Activated T-cell treated with anti-CD3 and anti-CD28 coated beads, Interleukin-2, amount 50 U/mL, for 72 hours (primary cell): ENCODE measurements at places on chromosomes 7 and 10. TPM values are rescaled to one million over a fixed set of nuclear protein-coding genes. Genes with fewer than 3 reads are reported as not detected.
A peak's percentile ranks its signal among the peaks of the same experiment; 100 is the strongest.

DNA sequence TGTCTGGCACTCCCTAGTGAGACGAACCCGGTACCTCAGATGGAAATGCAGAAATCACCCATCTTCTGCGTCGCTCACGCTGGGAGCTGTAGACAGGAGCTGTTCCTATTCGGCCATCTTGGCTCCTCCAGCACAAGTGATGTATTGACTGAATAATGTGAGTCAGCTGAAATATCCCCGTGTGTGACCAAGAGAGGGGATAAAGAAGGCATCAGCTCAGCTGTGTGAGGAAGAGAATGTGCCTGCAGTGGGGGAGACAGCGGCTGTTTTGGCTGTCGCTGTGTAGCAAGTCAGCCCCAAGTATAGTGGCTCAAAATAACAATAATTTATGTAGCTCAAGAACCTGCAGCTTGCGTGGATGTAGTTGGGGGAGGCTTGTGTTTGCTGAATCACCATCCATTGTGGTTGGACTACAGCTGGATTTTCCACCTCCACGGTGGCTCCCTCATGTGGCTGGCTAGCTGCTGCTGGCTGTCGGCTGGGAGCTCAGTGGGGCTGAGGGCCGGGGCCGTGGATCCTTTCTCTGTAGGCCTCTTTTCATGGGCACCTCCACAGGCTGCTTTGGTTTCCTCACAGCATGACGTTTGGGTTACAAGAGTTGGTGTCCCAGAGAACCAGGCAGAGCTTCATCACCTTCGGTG is 434.5 kb downstream of the CCSER2 start:
- H3K36me3 ChIP-seq = no peaks in the 10 kb centered on the region
- no peak for DNase-seq
- no peak overlapping the region for H3K4me3 ChIP-seq
- no peaks in the 10 kb centered on the region for H3K27me3 ChIP-seq

The TWIST1 gene
- total RNA-seq = 0.48 TPM

GRCh38 chr7:85708221-85708620 is 521.4 kb upstream of the SEMA3D start:
- DNase-seq = no peak
- H3K4me3 ChIP-seq = no peak overlapping the region
- H3K36me3 ChIP-seq = no peaks in the 10 kb centered on the region
- H3K4me1 ChIP-seq = no peaks in the 10 kb centered on the region

The HOXA4 gene
- total RNA-seq = 0.79 TPM

The MUC3A gene
- not detected for total RNA-seq

DNA sequence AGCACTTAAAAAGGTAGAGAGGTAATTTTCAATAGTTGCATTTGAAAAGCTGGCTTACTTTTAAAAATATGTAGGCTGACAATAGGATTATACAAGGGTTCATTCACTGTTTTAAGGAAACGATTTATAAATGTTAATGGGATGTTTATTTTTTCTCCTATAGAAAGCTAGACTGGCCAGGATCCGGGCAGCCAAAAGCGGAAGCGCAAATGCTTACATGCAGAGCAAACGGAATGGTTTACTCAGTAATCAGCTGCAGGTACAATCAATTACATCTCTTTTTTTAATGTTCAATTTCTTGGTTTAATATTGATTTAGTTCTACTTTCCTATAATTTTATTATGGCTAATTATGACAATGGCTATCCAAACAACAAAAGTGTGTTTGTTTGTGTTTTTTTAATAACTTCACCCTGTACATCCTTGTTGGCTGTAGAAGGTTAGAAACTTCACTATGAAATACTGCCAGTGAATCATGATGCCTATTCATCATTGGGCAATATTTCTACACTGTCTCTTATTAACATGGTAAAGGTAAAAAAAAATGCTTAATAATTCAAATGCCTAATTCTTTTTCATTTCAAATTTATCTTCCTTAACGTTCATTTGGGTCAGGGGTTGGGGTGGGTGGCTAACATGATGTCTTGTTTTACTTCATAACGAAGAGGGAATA is 116.4 kb downstream of the TSPAN12 start:
- no peak overlapping the region for H3K4me3 ChIP-seq
- H3K4me1 ChIP-seq = no peaks in the 10 kb centered on the region
- no peak overlapping the region for H3K27ac ChIP-seq
- peaks cover 5% of the 10 kb centered on the region for H3K27me3 ChIP-seq
- DNase-seq = no peak

The ANKRD26 gene
- total RNA-seq = 8.2 TPM

- peak overlapping the region; percentile 86 for H3K27ac ChIP-seq
- peaks cover 24% of the 10 kb centered on the region for H3K4me1 ChIP-seq
- peaks cover 3% of the 10 kb centered on the region for H3K36me3 ChIP-seq
- DNase-seq = no peak
- peak overlapping the region; percentile 85 for H3K4me3 ChIP-seq
Observed at GRCh38 chr10:73997461-73997786, 492 bp upstream of the VCL start.

GRCh38 chr10:128221807-128222206 is 95.6 kb upstream of the MKI67 start:
- H3K4me3 ChIP-seq = no peak overlapping the region
- peaks cover 18% of the 10 kb centered on the region for H3K27me3 ChIP-seq
- H3K4me1 ChIP-seq = peaks cover 12% of the 10 kb centered on the region

DNA sequence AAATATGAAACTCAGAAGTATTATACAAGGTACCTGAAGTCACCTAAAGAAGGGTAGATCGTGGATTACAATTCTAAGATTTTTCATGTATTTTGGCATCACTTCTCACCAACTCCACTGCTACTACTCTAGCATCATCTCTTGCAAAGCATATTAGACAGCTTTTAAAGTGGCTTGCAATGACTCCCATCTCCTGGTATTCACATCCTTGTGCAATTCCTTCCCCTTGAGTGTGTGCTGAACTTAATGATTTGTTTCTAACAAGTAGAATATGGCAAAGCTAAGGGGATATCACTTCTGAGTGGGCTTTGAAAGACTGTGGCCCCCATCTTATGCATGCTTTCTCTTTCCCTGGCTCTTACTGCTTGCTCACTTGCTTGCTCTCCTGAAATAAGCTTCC is 280.2 kb downstream of the SNX13 start:
- no peak for DNase-seq
- no peak overlapping the region for H3K27ac ChIP-seq
- H3K36me3 ChIP-seq = no peaks in the 10 kb centered on the region
- no peak overlapping the region for H3K4me3 ChIP-seq

DNA sequence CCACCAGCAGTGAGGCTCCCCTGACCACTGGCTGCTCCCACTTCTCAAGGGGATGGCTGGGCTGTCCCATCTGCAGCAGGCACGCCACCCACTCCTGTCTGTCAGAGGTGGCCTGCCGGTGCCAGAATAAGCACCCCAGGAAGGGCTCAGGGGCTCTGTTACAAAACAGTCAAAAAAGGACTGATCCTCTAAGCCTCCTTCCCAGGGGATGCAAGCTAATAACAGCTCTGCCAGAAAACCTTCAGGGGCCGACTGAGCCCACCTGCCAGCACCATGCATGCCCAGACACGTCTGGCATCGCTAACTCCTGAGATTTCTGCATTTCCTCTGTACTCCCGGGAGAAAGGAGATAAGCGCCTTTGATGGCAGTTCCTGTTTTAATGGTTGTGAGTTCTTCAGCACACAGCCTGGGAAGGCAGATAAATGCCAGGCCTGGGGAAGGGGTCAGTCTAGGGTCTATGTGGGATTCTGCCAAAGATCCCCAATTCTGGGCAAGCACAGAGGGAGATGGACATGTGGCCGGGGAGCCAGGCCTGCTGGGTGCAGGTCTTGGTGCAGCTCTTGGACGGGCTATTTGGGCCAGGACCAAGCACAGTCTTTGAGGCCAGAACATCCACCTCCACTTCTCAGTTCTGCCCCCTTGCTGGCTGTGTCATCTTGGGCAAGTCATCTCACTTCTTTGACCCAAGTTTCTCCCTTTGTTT is 128.4 kb downstream of the ARHGAP22 start:
- H3K36me3 ChIP-seq = no peaks in the 10 kb centered on the region
- H3K4me1 ChIP-seq = no peaks in the 10 kb centered on the region
- H3K27ac ChIP-seq = no peak overlapping the region

DNA sequence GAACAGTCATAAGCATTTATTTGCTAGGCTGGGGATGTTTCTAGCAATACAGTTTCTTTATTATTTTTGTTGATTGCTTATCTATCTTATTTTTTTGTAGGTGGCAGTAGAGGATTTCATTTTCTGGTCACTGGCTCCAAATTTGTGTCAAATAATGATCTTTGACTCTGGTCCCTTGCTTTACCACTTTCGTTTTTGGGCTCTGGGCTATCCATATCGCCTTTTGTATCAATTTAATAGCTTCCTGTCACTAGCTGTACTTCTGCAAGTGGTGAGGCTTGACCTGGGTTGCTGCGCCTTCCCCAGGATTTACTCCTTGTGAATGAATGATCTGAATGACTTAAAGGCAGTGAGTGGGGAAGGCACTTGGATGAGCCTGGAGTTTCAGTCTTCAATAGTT is 48.4 kb downstream of the MDFIC start:
- no peak for DNase-seq
- peaks cover 5% of the 10 kb centered on the region for H3K36me3 ChIP-seq
- peak overlapping the region; percentile 72 for H3K4me3 ChIP-seq
- H3K27me3 ChIP-seq = no peaks in the 10 kb centered on the region

DNA sequence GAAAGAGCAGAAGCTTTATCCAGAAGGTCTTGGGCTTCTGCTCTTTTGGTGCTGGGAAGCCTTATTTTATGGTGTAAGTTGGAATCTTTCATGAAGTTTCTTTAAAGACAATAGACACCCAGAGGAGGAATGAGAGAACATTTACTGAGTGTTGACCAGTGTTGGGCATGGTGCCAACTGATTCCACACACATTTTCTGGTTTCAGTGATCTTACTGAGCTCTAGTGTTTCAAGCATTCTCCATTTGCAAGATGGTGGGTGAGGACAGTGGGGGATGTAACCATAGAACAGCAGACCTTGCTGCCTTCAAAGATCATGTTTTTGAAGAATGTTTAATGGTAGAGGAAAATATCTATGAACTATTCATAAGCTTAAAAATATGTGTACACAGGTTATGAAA is 114.6 kb downstream of the LRMDA start:
- no peaks in the 10 kb centered on the region for H3K36me3 ChIP-seq
- H3K27me3 ChIP-seq = no peaks in the 10 kb centered on the region
- no peak overlapping the region for H3K27ac ChIP-seq

- H3K4me3 ChIP-seq = peak overlapping the region; percentile 36
- H3K36me3 ChIP-seq = peaks cover 5% of the 10 kb centered on the region
- no peak for DNase-seq
- no peaks in the 10 kb centered on the region for H3K27me3 ChIP-seq
- H3K27ac ChIP-seq = no peak overlapping the region
- H3K4me1 ChIP-seq = peaks cover 19% of the 10 kb centered on the region
Observed at GRCh38 chr10:63376560-63377304, 89.0 kb downstream of the JMJD1C start.

GRCh38 chr7:108167460-108167859 is 37.3 kb upstream of the LAMB4 start:
- H3K4me1 ChIP-seq = no peaks in the 10 kb centered on the region
- no peaks in the 10 kb centered on the region for H3K27me3 ChIP-seq
- DNase-seq = no peak
- no peak overlapping the region for H3K27ac ChIP-seq

The CALU gene
- 32.4 TPM for total RNA-seq
